NCI-H1092 treated with DMSO at 0.1 percent for 48 hours (cell line): ENCODE measurements at places on chromosomes 5 and 9.

- DNase-seq, result no peak
Observed at GRCh38 chr5:65779643-65780042, 57.6 kb downstream of the NLN start.

GRCh38 chr5:96781031-96781971 lies 26.4 kb downstream of the ERAP1 start:
- no peak for DNase-seq

GRCh38 chr5:58924306-58924705 lies 341.4 kb downstream of the RAB3C start:
- no peak for DNase-seq

DNA sequence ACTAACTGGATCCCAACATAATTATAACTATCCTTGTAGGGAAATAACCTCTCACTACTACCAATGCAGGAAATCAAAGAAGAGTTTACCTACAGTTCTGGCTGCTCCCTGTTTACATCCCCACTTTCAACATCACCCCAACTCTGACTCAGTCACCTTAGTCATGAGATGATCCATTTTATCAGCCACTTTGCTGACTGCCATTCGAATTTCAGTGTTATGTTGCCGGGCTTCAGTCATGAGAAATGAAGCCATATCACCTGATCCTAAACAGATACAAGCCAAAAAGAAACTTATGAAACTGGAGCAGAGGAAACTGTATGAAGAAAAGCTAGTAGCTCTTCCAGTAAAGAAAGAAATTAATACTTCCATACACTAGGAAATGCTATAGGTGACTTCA lies 33.7 kb downstream of the SLC31A2 start:
- no peak for DNase-seq

GRCh38 chr9:90789862-90790261 lies 11.8 kb upstream of the SYK start:
- no peak for DNase-seq

DNA sequence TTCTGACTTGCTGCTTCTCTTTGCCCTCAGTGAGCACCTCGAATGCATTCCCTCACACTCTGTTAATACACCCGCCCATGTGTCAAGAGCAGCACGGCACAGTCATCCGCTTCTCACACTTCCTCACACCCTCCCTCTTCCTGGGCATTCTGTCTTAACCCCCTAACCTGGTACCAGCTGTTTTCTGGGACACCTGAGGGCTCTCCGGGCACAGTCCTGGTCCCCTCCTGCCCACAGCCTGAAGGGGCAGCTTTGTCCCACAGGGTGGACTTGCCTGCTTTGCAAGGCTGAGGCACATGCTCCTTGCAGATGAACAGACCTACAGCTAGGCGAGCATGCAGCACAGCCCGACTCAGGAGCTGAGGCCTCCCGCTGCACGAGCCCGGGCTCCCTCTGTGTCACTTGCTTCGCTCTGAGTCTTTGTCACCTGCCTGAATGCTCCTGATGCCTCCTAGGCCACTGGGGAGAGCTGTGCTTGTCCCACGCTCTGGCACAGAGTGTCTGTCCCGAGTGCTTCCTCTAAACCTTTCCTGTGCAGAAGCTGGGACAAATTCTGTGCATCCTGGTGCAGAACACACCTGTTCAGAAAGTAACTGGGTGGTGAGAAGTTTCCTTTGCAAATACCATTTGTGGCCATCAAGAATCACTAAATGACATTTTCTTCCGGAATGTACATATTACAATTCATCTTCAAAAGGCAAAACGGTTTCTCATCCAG lies 47.8 kb downstream of the AHRR start:
- DNase-seq, result no peak

DNA sequence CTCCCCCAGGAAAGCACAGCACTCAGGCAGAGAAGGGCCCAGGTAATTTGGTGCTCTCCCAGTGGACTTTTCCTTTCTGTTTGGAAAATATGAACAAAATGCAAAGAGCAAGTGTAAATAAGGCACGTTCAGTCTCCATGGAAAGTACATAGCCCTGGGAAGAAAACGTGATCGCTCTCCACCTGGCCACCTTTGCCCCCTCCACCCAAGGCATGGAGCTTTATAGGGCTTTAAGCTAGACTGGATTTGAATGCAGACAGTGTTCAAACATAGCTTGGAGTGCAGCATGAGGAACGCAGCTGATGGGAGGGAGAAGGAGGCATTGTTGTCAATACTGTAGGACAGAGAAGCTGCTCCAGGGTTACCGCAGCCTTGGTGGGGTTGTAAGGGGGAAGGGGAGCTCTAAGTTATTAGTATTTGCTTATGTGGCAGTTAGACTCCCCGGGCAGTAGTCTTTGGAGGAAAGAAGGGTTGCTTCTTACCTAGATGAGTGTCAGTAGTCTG lies 500.2 kb downstream of the SPOCK1 start:
- peak; percentile 11 for DNase-seq

DNA sequence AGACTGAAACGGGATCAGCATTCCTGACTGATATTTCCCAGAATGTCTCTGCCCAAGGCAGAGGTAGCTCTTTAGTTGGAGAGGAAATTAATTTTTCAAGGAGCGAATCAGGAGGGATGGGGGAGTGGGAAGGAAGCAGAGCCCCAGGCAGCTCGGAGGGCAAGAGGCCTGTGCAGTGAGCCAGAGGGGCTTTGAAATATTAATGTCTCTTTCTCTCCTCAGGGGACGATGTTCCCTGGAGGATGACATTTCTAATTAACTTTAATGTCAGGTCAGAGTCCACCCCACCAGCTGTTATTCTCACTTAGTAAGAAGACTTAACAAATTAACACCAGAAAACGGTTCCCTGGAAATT lies 45.6 kb downstream of the SLC6A7 start:
- no peak for DNase-seq

GRCh38 chr9:86282979-86283535 lies 719 bp upstream of the ISCA1 start:
- DNase-seq, result no peak

- DNase-seq, result no peak
Observed at GRCh38 chr5:39979-40583, 51.9 kb upstream of the PLEKHG4B start.

DNA sequence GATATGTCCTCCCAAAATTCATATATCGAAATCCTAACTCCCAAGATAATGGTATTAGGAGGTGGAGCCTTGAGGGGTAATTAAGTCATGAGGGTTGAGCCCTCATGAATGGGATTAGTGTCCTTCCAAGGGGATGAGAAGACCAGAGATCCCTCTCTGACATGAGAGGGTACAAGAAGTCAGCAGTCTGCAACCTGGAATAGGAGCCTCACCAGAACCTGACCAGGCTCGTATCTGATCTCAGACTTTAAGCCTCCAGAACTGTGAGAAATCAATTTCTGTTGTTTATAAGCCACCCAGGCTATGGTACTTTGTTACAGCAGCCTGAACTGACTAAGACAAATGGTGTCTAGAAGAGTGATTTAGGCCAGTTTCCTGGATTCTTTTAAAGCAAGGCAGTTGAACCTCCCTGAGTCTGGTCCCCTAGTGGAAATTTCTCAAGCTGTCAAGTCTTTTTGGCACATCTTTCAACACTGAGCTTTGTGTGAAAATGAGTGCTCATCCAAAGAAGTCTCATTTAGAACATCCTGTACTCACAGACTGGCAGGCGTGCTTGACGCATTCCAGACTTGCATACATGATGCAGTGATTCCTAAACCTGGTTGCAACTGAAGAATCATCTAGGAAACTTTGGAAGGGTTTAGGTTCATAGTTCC lies 254.8 kb upstream of the PPP1R2B start:
- no peak for DNase-seq

GRCh38 chr9:2642068-2642467 lies 20.5 kb downstream of the VLDLR start:
- DNase-seq, result no peak

DNA sequence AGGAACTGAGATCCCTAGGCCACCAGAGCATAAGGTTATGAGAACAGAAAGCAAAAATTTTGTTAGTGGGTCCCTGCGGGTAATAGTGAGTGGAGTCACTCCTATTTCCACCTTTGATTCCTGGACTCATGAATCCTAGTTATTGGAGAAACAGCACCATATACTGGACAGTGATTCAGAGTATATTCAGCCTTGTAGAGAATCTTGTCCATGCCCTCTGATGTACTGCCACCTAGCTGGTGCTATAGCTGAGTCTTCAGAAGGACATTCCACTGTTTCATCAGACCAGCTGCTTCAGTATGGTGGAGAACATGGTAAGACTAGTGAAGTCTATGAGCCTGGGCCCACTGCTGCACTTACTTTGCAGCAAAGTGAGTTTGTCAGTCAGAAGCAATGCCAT lies 25.0 kb upstream of the ITGA2 start:
- no peak for DNase-seq

GRCh38 chr9:134377976-134378375 lies 51.7 kb downstream of the RXRA start:
- DNase-seq, result no peak

GRCh38 chr9:135147938-135148337 lies 60.5 kb downstream of the OLFM1 start:
- DNase-seq, result no peak

DNA sequence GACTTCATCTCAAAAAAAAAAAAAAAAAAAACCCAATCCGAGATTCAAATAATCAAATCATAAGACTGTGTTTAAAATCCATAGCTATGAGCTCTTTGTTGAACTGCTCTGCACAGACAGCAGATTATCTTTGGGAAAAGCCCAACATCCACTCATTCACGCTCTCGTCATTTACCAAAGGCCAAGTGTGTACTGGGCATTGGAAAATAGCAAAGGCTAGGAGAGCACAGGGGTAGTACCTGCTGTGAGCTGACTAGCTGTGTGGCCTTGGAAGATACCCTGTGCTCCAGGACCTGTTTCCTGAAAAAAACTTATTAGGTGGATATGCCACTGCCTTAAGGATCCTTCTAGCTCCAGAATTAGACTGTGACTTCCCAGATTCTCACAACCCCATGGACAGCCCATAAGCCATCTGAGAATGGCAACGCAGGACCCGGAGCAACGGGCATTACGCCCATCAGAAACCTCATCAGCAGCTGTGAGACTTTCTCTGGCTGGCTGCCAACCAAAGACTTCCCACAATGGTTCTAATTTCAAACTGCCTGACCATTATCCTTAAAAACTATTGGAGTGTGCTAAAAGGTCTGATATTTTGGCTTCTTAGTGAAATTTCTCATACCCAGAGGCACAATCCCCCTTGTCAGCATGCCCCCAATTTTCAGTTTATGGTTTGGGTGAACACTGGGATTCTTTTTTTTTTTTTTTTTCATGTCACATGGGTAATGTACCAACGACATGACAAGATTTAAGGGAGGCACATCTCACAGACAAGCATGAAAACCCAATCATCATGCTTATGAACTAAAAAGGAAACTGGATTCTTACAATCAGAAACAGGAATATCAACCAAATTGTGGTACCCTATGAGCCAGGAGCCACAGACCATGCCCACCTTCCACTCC lies 16.8 kb downstream of the SERINC5 start:
- peak; percentile 81 for DNase-seq

DNA sequence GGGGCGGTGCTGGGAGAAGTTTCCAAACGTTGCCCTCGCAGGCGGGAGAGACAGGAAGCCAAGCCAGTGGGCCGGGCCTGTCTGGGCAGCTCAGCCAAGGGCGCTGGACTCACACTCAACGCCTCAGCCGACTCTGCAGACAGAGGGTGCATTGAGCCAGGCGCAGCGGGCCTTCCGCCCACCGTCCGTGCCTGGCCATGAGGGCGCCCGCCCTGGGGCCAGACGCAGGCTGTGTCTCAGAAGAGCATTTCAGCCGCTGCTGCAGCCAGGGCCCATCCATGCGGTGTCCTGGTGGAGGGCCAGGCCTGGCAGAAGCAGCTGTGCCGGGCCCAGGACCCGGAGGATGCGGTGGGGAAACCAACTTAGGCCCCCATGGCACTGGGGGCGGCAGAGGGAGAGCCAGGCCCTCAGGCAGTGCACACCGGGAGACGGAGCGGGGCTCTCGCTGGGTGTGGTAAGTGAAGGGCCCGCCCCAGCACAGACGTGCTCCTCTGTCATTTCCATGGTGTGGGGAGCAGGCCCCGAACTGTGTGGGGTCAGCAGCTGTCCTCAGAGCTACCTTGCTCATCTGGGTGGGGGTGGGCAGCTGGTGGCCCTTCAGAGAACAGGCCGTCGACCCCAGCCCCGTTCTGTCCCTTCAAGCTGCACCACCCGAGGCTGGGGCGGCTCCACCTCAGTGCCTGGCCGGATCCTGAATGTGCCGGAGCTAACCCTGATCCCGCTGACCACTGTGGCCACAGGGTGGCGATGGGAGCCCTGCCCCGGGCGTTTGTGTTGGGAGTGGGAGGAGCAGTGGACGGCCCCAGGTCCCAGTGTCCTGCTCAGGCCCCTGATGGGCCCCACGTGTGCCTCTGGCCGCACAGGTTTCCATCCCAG lies 18.0 kb downstream of the DNLZ start:
- no peak for DNase-seq

GRCh38 chr9:134291961-134292871 lies 34.0 kb upstream of the RXRA start:
- DNase-seq, result no peak

DNA sequence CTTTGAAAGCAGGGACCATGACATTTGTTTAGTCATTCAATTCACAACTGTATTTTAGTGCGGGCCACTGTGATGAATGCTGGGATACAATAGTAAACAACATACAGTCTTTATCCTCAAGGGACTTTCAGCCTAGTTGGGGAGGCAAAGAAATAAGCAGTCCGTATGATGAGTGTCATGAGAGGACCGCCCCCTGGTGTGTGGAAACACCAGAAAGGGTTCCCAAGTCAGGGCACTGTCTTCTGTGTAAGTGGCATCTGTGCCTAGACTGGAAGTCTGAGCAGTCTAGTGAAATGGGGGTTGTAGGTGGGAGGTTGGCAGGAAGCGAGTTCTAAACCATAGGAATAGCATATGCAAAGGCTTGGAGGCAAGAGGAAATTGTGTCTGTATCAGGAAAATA lies 6.8 kb downstream of the C9orf43 start:
- no peak for DNase-seq

DNA sequence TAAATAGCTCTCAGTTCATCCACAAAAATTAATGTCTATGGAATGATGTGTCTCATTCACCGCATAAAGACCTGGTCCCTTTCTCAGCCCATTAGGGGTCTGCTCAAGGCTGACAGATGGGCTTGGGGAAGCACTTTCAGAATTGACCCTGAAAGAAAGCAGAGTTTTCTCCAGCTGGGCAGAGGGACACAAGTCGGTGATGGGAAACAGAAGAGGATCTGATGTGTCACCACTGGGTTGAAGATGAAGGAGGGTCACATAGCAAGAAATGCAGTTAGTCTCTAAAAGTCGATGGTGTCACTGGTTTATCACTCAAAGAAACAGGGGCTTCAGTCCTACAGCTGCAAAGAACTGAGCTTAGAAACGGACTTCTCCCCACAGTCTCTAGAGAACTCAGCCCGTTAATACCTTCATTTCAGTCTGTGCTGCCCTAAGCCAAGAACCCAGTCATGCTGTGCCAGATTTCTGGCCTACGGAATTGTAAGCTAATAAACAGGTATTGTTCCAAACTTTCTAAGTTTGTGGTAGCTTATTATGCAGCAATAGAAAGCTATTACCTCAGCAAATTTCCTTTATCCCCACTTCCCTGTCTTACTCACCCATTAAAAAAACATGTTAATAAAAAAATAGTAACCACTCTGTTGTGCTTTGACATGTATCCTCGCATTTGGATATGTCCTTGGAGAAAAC lies 64.6 kb downstream of the ADAMTS12 start:
- DNase-seq, result no peak
